Fibroblast of villous mesenchyme (primary cell): ENCODE measurements at places on chromosomes 7 and 10. TPM values are rescaled to one million over a fixed set of nuclear protein-coding genes. Genes with fewer than 3 reads are reported as not detected.

- no peak for DNase-seq
These were observed 58.0 kb upstream of the CELF2 start for GRCh38 chr10:10959666-10960065.

- peak; percentile 95 for DNase-seq
These were observed 107.8 kb downstream of the TBXAS1 start for GRCh38 chr7:139936760-139937310.

CLEC5A gene
- total RNA-seq, result not detected in 2 replicates

CARD11 gene
- total RNA-seq, result under 0.01 TPM in 1 of 2 replicates, not detected in the other

DRGX gene
- total RNA-seq, result not detected in 2 replicates

PI4K2A gene
- total RNA-seq, result 22.5 and 25.0 TPM in 2 replicates

TRRAP gene
- 18.7 and 20.3 TPM in 2 replicates for total RNA-seq

- no peak for DNase-seq
These were observed 30.8 kb downstream of the PRLHR start for GRCh38 chr10:118564652-118565051.

- DNase-seq, result no peak
These were observed 1.5 kb downstream of the ACTR3B start for GRCh38 chr7:152760854-152761748.

DNA sequence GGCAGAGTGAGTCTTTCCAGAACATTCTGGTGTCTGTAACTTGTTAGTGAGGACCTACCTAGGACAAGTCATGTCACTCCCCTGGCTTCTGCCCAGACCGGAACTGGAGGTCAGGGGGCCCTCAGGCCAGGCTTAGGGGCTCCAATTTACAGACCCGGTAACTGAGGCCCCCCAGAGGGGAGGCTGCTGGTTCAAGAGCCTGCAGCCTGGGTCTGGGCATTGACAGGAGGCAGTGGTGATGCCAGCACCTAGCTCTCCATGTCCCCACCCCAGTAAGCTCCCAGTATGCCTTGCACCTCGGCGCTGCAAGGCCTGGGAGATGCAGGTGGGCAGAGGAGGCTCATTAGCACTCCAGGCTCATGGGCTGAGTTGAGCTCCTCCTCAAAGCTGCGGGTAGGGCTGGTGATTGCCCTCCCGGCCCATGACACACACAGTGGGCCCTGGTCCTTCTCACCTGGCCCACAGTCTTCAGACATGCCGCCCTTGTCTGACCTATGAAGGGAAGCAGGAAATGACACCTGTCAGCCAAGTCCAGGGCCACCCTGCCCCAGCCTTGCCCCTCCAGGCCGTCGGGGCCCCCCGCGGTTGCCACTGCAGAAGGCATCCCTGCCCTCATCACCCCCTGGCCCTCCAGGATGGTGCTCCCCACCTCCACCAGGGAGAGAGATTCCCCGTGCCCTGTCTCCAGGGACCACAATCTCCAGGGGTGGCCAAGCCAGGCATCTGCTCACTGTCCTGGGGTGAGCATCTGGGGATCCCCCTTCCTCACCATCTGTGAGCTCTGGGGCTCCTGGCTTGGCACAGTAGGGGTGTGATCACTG, 88.3 kb upstream of the TMEM248 start:
- no peak for DNase-seq

- peak; percentile 55 for DNase-seq
These were observed at the start of gene CTTNBP2 for GRCh38 chr7:117873310-117874190. Gene CTTNBP2 (minus strand): TSS chr7:117873441. CDS start chr7:117873415, 26 bp downstream.

GRCh38 chr7:117249696-117250095, 73.2 kb downstream of the WNT2 start:
- DNase-seq, result no peak

DNA sequence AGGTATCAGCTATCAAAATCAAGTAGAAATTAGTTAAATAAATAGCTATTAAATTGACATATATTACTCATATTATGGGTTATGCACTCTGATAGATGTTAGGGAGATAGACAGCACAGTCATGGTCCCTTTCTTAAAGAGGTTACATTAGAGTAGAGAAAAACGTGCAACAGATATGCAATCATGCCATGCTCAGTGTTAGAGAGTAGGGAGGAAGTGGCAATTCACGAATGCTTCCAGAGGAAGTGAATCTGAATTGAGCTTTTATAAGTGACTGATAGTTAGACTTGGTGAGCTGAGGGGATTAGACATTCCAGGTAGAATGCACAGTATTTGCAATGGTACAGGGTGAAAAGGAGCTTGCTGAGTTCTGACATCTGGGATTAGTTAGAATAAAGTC, 349.8 kb downstream of the NXPH1 start:
- no peak for DNase-seq

HOXA7 gene
- total RNA-seq, result 2.2 and 2.3 TPM in 2 replicates

RAMP3 gene
- not detected in 2 replicates for total RNA-seq

MYH16 gene
- not detected in 2 replicates for total RNA-seq

- no peak for DNase-seq
These were observed 217.2 kb downstream of the PCLO start for GRCh38 chr7:82945480-82945879.

CUBN gene
- 0.64 and 0.86 TPM in 2 replicates for total RNA-seq

DNA sequence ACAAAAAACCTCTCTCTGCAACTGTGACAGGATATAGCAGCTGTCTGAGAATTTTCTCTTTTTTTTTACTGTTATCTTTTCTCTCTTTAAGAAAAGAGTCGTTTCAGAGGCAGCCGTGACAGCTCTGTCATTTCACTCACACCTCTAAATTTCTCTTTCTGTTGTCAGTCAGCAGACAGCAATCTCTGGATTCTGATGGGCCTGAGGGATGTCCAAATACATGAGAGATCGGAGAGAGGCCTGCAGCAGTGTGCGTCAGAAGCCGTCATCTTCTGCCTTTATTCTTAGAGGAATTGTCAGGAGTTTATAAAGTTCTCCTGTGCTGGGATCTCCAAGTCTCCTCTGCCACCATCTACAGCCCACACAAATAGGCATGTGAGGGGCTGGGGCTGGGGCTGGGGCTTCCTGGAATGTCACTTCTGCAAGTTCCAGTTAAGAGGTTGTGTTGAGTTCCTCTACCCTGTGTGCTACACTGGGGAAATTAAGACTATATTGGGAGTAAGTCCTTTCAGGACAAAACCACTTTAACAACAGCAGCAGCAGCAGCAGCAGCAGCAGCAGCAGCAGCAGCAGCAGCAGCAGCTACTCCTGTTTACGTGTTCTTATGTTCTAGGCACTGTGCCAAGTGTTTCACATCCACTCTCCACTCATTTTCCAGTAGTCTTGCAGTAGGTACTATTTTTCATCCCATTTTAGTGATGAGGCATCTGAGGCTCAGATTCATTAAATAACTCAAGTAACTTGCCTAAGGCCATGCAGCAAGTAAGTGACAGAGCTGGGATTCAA, 541.3 kb downstream of the LRMDA start:
- DNase-seq, result peak; percentile 78

GRCh38 chr7:74143383-74143782, 30.8 kb upstream of the EIF4H start:
- no peak for DNase-seq
